ENCODE measurements at places on chromosomes 2 and 18.

DNA sequence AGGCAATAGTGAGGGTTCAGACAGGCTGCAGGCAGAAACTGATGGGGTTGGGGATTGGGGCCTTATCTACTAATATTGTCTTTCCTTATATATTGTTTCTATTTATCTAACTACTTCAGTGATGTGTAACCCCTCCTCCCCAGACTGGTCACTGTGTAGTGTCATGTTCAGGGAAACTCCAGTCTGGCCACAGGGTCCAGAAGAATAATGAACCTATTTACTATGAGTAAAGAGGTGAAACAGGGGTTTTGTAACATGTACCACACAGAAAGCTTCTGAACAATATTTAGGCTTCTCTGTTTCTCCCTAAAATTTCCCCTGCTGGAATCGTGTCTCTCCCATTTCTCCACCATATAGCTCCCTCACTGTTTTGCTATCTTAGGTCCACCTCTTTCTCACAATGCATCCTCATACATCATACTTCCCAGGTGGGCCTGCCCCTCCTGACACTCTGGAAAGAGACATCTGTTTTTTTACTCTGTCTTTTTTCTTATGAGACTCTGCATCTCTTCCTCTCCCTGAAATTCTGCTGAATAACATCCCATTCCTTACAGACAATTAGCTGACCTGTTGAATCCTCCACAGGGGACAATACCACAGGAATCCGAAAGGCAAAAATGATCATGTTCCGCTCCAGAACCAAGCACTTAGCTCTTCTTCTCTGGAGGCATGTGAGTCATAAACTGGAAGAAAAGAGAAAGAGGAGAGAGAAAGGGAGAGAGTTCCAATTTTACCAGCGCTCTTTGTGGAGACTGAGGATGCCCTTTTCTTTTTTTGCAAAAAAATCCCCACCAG lies 154.8 kb downstream of the ZEB2 start:
- no peak for DNase-seq

GRCh38 chr18:9405130-9405529 lies 70.2 kb upstream of the RALBP1 start:
- no peak for DNase-seq

DNA sequence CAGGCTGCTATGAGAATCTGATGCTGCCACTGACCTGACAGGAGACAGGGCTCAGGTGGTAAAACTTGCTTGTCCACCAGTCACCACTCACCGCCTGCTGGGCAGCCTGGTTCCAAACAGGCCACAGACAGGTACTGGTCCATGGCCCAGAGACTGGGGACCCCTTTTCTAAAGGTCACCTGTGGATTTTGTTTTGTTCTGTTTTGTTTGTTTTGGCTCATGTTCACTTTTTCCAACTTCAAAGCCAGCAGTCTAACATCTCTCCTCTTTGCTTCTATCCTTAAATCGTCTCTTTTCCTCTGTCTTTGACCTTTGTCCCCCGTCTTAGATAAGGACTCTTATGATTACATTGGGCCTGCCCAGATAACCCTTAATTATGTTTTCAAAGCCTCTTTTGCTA lies 3.3 kb upstream of the CERKL start:
- DNase-seq = no peak

- no peak for DNase-seq
Measured at GRCh38 chr2:53660886-53661285, 106.7 kb upstream of the CHAC2 start.

- DNase-seq = no peak
Measured at GRCh38 chr2:16640001-16640700, 25.5 kb downstream of the CYRIA start.

DNA sequence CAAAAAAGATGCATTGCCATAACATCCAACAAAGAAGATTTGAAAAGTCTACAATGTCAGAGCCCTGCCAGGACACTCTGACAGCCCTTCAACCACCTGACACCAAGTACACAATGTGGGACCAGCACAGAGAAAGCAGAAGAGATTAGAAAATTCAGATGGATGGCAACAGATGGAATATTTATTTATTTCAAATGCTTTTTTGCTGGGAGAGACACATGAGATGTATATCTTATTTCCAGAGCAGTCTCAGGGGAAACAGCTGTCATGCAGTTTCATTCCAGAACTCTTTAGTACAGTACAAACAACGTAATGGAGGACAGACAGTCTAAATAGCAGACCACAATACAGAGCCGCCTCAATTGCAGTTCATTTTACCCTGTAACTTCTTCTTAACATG lies 110.1 kb downstream of the MAIP1 start:
- no peak for DNase-seq

GRCh38 chr18:33212363-33212762 lies 228.2 kb downstream of the CCDC178 start:
- no peak for DNase-seq

DNA sequence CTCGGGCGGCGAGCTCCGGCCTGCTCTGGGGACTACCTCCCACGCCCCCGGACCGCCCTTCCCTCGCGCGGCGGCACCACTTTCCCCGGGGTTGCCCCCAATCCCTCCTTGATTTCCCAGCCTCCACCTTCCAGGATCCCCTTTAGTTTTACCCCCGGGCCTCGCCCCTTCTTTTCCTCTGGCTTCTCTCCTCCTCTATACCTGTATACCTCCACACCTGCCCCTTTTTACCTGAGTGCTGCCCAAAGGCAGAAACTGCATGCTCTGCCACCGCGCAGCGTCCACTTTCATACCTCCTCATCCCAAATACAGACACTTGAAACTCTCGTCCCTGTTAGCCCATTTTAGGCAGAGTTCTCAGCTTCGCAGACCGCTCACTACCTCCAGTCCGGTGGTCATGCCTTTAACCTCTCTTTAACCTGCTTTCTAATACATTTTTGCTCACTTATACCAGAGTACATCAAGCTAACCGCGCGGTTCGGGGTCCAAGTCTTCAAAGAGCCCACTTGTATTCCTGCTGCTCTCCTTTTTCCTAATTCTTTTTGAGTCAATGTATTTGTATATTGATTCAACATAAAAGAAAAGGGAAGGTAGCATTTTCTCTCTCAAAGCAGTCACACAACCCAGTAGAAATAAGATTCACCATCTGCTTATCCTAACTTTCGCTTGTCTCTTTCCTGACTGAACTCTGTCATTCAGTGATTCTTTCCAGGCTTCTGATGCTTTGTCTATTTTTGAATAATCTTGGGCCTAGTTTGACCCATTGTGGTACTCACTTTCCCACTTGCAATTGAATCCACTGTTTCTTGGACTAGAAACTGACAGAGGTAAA lies 901 bp downstream of the SPOPL start:
- DNase-seq = no peak

DNA sequence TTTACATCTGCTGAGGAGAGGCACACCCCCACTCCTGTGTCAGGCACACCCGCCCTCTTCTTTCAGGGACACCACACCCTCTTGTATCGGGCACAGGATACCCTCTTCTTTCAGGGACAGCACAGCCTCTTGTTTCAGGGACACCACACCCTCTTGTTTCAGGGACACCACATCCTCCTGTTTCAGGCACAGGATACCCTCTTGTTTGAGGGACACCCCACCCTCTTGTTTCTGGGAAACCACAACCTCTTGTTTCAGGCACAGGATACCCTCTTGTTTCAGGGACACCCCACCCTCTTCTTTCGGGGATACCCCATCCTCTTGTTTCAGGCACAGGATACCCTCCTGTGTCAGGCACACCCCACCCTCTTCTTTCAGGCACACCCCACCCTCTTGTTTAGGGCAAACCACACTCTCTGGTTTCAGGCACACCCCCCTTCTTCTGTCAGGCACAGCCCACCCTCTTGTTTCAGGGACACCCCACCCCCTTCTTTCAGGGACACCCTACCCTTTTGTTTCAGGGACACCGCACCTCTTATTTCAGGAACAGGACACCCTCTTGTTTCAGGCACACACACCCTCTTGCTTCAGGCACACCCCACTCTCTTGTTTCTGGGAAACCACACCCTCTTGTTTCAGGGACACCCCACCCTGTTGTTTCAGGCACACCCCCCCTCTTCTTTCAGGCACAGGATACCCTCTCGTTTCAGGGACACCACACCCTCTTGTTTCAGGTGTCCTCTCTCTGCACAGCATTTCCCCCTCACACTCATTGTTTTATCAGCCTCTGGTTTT lies 96.2 kb downstream of the TPO start:
- no peak for DNase-seq

DNA sequence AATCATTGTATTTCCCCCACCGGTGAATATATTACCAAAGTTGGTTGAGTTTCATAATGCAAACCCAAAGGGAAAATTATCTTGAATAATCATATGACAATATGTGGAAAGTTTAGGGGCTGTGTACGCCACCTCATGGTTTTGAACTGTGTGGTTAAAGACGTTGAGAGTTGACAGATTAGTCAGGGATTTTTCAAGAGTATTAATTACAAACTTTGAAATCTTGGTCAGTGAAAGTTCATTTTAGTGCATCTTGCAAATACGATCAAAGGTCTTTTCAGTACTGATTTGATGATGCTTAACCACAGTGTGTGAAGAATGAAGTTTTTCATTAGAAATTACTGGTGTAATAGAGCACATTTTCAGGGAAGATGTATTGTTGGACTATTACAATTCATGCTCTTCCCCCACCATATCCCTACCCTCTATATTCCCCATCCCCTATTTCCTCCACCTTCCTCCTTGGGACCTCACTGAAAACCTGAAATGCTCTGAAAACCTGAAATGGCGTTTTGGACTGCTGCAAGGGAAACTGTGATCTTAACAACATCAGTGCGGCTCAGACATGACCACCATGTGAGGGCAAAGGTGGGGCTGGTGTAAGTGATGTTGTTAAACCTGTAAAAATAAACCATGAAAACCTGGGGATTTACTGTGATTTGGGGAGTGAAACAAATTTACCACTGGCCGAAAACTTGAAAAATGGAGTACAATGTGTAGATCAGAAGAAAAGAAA lies 4.5 kb upstream of the BCL2L11 start:
- DNase-seq = no peak

GRCh38 chr2:206031162-206031784 lies 54.7 kb downstream of the INO80D start:
- DNase-seq = no peak

GRCh38 chr2:55838653-55839052 lies 84.9 kb downstream of the EFEMP1 start:
- DNase-seq = no peak

DNA sequence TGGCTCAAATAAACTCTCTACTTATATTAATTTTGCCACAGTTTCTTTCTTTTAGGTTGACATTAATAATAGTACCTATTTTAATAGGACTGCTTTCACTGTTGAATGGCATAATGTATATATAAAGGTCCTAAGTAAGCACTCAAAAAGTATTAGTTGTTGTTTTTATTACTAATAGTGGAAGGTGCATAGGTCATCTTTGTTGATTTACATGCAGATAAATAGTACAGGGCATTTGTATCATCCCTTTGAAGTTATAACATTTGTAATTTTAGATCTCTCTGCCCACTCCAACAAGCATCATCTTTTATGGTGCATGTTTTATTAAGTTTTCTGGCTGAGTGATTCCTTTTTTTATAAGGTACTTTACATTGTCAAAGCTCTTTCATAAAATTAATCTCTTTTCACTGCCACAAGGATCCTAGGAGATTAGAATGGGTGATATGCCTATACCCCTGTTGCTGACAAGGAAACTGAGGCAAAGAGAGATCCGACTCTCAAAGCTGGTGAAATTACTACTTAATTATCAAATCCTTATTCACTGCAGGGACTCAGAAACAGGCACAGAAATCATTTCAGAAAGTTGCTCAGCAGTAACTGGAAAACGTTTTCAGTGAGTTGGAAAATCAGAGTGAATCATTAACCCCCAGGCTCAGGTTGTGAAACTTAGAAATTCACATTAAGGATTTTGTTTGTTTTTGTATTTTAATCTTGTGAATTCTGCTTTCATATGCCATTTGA lies 299.6 kb downstream of the AGPS start:
- no peak for DNase-seq

DNA sequence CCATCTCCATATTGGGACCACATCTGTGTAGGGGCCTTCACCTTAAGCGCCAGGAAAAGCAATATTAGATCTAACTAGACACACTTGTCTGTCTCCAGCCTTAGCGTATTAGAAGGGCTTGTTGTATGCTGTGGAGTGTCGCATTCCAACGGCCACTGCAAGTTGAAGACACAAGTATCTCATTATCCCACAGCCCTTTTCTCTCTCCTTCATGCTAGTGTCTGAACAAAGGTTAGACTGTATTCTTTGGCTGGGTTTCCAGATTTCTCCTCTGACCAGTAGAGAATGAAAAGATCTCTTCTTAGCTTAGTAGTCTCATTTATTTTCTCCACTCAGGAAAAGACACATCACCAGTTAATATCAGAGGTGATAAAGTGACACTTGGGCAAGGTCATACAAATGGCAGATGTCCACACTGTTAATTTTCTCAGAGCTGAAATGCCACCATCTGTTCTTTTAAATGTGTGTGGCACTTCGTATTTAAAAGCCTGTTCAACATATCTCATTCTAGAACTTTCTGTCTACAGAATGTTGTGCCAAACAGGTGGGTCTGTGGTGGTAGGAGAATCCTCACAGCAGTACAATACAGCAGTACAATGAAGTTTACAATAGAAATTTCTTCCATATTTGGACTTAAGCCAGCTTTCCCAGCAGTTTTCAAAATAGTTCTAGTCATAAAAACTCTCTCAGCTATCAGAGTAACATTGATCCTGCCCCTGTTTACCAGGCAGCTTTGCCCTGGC lies 94.0 kb upstream of the ITGA6 start:
- DNase-seq = no peak

GRCh38 chr18:74496508-74497323 lies 553 bp downstream of the CNDP2 start:
- DNase-seq = peak; percentile 22

- DNase-seq = no peak
Measured at GRCh38 chr2:8656811-8657210, 25.0 kb upstream of the ID2 start.

GRCh38 chr2:128442053-128442751 lies 123.5 kb upstream of the HS6ST1 start:
- peak; percentile 7 for DNase-seq

GRCh38 chr2:78646533-78647364 lies 378.8 kb upstream of the REG3G start:
- DNase-seq = no peak

DNA sequence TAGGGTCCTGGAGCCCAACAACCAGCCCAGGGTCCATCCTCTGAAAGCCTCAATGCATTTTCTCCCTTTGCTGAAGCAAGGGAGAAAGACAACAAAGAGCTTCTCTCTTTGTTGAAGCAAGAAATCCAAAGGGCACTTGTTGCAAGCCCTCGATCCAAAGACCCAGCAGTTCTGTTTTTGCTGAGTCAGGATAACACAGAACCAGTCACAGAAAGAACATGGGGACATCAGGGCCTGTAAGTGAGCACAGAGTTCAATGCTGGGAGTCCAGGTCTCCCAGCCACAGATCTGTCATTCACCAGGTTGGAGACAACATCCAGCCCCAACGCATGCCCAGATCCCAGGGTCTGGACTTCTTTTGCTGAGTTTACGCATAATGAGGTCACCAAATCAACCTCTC lies 315.8 kb upstream of the KLHL29 start:
- DNase-seq = no peak

DNA sequence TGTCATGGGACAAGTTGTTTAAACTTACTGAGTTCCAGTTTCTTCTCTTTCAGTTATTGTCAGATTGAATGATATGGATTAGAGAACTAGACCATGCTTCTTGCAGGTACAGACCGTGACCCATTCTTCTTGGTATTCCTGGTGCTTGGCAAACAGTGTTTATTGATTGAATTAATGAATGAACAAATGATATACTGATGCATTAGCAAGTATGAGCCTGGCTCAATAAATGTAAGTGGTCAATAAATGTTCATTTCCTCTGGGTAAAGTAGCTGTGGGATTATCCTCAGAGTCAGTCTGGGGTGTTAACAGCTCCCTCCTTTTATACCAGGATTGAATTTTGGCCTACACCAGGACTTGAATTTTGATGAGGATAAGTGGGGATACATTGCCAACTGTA lies 160.2 kb downstream of the ZEB2 start:
- DNase-seq = no peak

Data from central memory CD8-positive, alpha-beta T cell (primary cell).